ENCODE measurements at places on chromosomes 11 and 22.
A peak's percentile ranks its signal among the peaks of the same experiment; 100 is the strongest.

GRCh38 chr22:46657996-46658947 lies 38.1 kb downstream of the GRAMD4 start:
- no peak for DNase-seq

DNA sequence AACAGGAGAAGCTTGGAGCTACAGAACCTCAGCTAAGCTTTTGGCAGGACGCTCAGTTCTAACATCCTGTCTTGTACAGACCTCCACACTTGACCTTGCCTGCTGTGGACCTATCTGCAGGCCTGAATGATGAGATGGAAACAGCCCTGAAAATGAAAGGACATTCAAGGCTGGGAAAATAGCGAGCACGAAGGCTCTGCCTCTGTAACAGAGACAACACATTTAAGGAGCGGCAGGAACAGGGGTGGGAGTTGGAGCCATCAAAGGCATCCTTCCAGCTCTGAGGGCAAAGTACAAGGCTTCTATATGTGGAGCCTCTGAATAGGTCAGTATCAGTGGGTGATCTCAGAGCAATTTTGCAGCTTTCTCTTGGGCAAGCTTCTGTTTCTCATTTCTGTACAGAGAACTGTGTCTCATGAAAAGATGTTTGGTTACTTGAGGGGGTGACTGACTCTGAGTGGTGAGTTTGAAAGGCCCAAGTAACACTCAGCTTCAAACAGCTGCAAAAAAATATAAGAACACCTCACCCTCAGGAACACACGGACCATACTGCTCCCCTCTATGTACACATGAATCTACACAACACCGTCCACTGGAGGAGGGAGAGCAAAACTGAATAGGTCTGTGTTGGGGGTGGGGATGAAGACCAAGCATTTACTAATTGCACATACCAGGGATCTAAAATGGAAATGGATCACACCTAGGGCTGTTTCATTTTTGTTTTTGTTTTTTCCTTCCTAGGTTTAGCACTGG lies 101.6 kb downstream of the CCDC81 start:
- DNase-seq, result no peak

GRCh38 chr11:16242806-16243205 lies 113.5 kb downstream of the SOX6 start:
- no peak for DNase-seq

- DNase-seq, result peak; percentile 49
Observed at GRCh38 chr11:20013346-20014066, 146.8 kb downstream of the DBX1 start.

All from CMK (cell line).